Stimulated activated CD4-positive, alpha-beta T cell treated with anti-CD3 and anti-CD28 coated beads, TNF-alpha, amount 100 ng/mL, for 4 hours (primary cell): ENCODE measurements at places on chromosomes 11 and 22.

DNA sequence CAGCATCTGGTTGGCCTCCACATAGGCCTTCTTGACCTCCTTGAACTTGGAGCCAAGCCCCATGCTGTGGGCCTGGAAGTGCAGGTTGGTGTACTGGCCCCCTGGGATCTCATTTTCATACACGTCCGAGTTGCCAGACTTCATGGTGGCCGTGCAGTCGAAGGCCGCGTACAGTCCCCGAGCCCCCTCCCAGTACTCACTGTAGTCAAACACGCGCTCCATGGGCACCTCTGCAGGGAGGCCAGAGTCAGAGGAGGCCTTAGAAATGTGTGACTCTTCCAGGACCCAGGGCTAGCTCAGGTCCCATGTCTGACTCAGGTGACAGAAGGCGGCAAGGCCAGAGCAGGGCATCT, 6.7 kb upstream of the LRFN4 start:
- no peak for DNase-seq

- DNase-seq: no peak
These were observed 70.7 kb upstream of the TTC12 start for GRCh38 chr11:113243696-113244095.

DNA sequence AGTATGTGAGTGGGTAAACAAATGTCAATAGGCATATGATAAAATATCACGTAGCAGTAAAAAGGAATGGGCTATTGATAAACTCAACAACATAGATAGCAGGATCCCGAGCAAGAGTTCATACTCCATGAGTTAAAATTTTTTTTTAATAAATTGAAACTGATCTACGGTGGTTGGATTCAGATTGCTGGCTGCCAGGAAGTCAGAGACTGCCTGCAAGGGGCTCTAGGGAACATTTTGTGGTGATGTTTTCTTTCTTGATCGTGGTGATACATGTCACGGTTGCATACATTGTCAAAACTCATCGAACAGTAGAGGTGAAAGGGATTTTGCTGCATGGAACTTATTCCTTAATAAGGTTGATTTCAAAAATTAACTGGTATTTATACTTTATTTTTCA, 62.6 kb upstream of the WNT7B start:
- no peak for DNase-seq

DNA sequence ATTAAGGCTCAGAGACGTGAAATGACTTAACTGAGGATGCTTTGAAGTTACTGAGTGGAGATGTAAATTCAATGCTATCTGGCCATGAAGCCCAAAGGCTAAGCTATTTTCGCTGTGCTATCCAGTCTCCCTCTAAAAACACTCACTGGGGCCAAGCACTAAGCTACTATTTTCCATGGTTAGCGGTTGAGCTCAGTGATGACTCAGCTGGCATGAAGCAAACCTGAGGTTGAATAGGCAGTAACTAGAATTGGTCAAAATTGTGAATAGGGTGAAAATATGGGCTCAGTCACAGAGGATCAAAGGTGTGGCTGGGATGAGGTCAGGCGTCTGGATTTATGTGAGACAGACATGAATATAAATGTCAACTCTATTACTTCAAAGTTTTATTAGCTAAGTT, 564.2 kb upstream of the KIRREL3 start:
- no peak for DNase-seq

DNA sequence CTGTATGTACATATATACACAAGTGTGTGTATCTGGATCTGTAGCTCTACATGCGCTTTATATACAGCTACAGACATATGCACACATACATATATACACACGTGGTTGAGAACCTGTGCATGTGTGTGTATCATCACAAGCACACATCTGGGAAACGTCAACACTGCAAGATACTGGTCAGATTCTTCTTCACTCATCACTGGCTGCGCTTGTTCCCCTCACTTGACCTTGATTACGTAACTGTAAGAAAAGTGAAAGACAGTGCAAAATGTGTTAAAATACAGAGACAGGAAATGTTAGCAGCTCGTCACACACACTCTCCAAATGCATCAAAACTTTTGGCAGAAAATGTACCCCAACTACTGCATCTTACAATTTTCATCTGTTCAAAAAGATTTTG, 51.9 kb upstream of the MN1 start:
- no peak for DNase-seq

DNA sequence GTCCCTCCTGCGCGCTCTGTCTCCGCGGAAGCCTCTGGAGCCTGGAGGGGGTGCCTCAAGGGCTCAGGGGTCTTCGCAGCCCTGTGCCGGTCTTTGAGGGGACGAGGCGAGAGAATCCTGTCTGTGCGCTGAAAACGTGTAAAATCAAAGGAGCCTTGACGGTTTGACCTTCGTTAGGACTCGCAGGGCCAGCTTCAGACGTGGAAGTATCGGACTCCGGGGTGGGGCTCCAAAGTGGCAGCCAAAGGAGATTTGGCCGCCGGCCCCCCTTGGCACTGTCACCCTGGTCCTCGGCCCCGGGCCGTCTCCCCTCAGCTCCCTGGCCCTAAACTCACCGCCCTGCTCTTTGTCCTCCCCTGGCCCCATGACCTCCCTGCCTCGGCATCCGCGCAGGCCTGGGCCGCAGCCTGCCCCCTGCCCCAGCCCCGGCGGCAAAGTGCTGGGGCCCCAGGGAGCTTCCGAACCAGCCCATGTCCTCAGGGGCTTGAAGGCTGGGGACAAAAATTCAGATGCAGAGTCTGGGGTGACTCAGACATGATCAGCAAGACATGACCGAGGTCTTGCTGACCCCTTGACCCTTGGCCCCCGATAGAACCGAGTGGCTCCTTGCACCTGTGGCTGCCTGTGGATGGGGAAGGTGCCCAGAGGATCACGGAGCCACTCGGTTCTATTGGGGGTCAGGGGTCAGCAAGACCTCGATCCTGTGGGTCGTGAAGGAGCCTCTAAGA, 6.9 kb upstream of the PHRF1 start:
- DNase-seq: no peak

DNA sequence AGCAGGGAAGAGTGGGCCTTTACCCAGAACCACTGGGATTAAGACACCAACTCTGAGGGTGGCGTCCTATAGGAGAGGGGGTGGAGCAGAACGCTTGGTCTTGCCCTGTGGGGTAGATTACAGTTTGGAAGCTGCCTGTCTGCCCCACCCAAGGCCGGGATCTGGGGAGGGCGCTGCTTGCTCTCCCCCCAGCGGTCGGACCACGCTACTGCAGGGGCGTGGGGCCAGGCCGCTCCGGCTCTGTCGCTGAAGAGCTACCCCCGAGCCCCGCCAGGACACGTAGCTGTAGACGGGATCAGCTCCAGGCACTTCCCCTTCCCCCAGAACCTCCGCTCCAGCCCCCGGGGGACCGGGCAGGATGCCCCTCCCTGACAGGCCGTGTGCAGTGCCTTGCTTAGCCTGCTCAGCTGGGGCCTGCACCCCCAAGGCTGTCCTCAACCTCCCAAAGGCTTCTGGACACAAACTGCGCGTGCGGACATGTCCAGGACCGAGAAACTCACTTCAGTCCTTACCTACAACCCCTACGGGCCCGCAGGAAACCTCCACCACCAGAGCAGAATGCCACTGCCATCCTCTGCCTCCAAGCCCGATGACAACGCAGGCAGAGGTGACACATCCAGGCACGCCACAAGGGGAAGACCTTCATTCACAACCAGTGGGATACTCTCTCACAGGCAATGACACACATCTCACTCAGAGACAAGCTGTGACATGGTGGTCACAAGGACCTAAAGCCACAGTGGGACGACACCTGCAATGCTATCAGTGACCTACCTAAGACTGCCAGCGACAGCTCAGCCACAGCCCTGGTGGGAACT, 3.6 kb downstream of the AHNAK start:
- DNase-seq: no peak

DNA sequence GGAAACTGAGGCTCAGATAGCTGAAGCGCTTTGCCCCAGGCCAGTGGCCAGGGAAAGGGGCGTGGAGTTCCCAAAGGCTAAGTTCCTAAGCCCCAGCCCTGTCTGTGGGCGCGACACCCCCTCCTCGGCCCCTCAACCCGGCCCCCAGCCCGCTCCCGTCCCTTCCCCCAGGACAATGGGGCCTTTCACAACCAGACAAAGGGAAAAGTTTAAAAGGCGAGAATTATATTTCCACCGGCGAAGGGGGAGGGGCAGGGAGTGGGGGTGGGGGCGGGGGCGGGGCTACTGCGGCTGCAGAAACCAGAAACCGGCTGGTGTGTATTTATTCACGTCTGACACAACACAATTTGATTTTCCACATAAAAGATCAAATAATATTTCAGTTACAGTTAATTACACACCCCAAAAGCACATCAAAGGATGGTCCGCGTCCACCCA, 192.1 kb downstream of the MN1 start:
- DNase-seq: no peak

DNA sequence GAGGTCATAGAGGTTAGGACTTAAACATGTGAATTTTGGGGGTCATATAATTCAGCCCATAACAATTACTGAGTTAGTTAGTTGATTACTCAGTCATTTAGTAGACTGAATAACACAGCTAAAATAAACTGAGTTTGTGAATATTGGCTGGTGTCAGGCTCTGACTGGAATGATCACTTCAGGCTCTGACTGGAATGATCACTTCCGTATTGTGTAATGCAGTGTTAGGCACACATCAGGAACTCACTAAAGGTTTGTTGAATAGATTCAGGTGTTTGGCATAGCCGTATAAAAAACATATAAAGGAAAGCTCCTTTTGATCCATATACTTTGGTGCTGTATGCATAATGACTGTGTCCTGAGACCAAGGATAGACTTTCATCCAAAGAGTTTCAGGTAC, 610.5 kb downstream of the INSC start:
- no peak for DNase-seq

DNA sequence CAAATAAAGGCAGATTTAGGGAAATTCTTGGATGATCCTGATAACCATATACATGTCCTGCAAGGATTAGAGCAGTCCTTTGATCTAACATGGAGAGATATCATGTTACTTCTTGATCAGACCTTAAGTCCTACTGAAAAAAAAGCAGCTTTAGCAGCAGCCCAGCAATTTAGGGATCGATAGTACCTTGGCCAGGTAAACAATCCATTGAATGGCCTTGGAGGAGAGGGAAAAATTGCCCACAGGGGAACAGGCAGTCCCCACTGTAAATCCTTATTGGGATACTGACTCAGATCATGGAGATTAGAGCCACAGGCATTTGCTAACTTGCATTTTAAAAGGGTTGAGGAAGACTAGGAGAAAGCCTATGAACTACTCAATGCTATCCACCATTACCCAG, 47.8 kb downstream of the PRSS23 start:
- DNase-seq: no peak

GRCh38 chr22:29539105-29539504, 14.5 kb downstream of the THOC5 start:
- DNase-seq: no peak

- no peak for DNase-seq
These were observed 534.2 kb upstream of the ANO5 start for GRCh38 chr11:21658654-21659193.
